Right lobe of liver (tissue), 6 donors: ENCODE measurements at places on chromosomes 6 and 20. TPM values are rescaled to one million over a fixed set of nuclear protein-coding genes. Genes with fewer than 3 reads are reported as not detected.
A peak's percentile ranks its signal among the peaks of the same experiment; 100 is the strongest.

- H3K4me3 ChIP-seq, result no peak overlapping the region
- H3K36me3 ChIP-seq, result no peaks in the 10 kb centered on the region
- H3K27ac ChIP-seq, result no peak overlapping the region
- H3K4me1 ChIP-seq, result no peaks in the 10 kb centered on the region
Measured at GRCh38 chr6:25359191-25359861, 80.2 kb downstream of the CARMIL1 start.

DNA sequence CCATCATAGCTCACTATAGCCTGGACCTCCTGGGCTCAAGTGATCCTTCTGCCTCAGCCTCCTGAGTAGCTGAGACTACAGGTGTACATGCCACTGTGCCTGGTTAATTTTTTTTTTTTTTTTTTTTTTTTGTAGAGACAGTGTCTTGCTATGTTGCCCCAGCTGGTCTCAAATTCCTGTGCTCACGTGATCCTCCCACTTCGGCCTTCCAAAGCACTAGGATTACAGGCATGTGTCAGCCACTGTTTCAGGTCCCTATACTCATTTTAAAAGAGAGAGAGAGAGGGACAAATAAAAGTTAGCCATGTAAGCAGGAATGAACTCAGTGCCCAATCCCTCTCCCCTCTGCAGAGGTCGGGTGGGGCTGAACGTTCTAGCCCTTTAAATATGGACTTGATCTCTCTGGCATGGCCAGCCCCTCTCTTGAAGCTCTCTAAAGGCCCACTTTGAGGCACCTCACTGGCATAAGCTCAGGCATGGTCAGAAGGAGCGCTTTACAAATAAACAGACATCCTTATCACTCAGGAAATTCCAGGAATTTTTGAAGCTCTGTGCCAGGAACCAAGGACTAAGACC lies 9.0 kb upstream of the SERPINB1 start:
- H3K4me1 ChIP-seq, result peaks cover 3% of the 10 kb centered on the region
- H3K36me3 ChIP-seq, result no peaks in the 10 kb centered on the region
- no peak overlapping the region for H3K4me3 ChIP-seq
- no peak overlapping the region for H3K27ac ChIP-seq
- no peaks in the 10 kb centered on the region for H3K27me3 ChIP-seq
- DNase-seq, result no peak

DNA sequence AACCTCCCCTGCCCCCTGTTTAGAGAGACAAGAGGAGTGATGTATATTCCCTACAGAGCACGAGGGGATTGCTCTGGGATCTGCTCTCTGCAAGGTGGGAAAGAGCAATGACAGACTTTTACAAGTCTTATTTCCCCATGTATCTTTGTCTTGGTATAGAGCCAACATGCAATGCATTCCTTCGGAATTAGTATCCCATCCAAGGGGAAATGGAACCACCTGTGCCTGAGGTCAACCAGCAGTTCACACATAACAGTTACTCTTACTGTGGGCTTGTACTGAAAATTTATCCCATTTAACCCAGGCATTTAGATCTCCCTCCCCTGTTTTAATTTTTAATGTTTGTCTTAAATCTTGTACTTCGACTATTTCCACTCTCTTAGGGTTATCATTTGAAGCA lies 250.4 kb downstream of the C6orf118 start:
- H3K27me3 ChIP-seq, result no peaks in the 10 kb centered on the region
- no peak overlapping the region for H3K4me3 ChIP-seq
- no peaks in the 10 kb centered on the region for H3K4me1 ChIP-seq
- H3K27ac ChIP-seq, result no peak overlapping the region
- H3K36me3 ChIP-seq, result no peaks in the 10 kb centered on the region

Gene LHFPL5
- total RNA-seq, result not detected

- DNase-seq, result no peak
- no peaks in the 10 kb centered on the region for H3K4me1 ChIP-seq
- no peaks in the 10 kb centered on the region for H3K36me3 ChIP-seq
- no peak overlapping the region for H3K4me3 ChIP-seq
- H3K27ac ChIP-seq, result no peak overlapping the region
- no peaks in the 10 kb centered on the region for H3K27me3 ChIP-seq
Measured at GRCh38 chr6:154622618-154623336, 110.4 kb upstream of the SCAF8 start.

DNA sequence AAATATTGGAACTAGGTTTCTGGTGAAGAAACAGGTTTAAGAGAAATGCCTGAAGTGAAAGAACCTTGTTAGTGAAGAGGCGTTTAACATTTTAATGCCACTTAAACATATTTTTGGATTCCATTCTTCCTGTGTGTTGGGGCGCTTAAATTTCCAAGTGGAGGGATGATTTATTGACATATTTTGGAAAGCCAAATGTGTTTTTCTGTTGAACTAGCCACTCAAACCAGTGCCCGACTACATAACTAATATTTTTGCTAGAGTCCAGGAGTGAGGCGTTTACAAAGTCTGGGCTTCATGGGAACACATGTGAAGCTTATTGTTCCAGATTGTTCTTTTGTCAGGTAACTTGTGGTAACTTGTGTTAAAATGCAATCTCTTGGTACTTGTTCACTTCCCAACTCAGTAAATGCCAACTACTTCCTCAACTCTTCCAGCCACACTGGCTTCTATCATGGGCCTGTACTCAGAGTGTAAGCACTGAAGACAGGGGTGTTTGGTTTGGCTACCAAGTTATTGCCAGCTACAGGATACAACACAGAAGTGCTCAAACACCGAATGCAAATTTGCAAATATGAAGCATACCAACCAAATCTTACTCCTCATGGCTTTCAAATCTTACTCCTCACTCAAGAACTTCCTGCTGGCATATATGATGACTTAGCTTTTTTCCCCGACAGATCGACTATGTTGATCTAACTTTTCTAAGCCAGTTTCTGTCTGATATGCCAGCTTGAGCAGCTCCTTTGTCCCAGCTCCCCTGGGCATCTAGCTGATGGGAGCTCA lies 2.0 kb upstream of the ZNFX1 start:
- peaks cover 13% of the 10 kb centered on the region for H3K36me3 ChIP-seq
- peak overlapping the region; percentile 83 for H3K4me3 ChIP-seq
- peaks cover 21% of the 10 kb centered on the region for H3K4me1 ChIP-seq
- H3K27ac ChIP-seq, result peak overlapping the region; percentile 0
- no peak for DNase-seq

DNA sequence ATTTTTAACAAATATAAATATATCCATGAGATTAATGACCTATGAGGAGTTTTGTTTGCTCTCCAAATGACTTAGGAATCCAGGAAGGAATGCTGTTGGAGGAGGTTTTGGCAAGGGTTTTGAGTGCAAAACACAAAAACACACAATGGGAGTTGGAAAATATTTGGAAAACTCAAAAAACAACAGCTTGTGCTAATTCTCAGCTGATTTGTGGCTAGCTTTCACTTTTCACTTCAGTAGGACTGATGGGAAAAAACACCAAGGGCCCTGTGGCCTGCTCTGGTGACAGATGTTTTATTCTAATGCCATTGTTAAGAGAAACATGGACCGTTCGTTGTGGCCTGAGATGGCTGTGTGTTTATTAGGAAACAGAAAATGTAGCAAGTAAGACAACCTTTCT lies 113.9 kb downstream of the ALDH8A1 start:
- DNase-seq, result no peak
- no peak overlapping the region for H3K4me3 ChIP-seq
- no peaks in the 10 kb centered on the region for H3K27me3 ChIP-seq
- H3K36me3 ChIP-seq, result no peaks in the 10 kb centered on the region
- H3K4me1 ChIP-seq, result no peaks in the 10 kb centered on the region
- H3K27ac ChIP-seq, result no peak overlapping the region

Gene SAPCD1
- 0.90 TPM for total RNA-seq

GRCh38 chr6:16929809-16930208 lies 168.5 kb upstream of the ATXN1 start:
- H3K27me3 ChIP-seq, result no peaks in the 10 kb centered on the region
- DNase-seq, result no peak
- no peak overlapping the region for H3K27ac ChIP-seq
- no peaks in the 10 kb centered on the region for H3K4me1 ChIP-seq
- no peak overlapping the region for H3K4me3 ChIP-seq

Gene GABRR1
- not detected for total RNA-seq

- H3K4me1 ChIP-seq, result no peaks in the 10 kb centered on the region
- H3K27ac ChIP-seq, result no peak overlapping the region
- no peaks in the 10 kb centered on the region for H3K27me3 ChIP-seq
- no peak for DNase-seq
- H3K36me3 ChIP-seq, result no peaks in the 10 kb centered on the region
Measured at GRCh38 chr6:75893776-75894152, 144.7 kb downstream of the MYO6 start.

- H3K27ac ChIP-seq, result no peak overlapping the region
- H3K27me3 ChIP-seq, result no peaks in the 10 kb centered on the region
- no peak overlapping the region for H3K4me3 ChIP-seq
- no peaks in the 10 kb centered on the region for H3K36me3 ChIP-seq
- no peaks in the 10 kb centered on the region for H3K4me1 ChIP-seq
Measured at GRCh38 chr6:89353702-89354392, 1.3 kb upstream of the UBE2J1 start.

Gene SASH1
- 19.0 TPM for total RNA-seq

- H3K4me1 ChIP-seq, result peaks cover 14% of the 10 kb centered on the region
- DNase-seq, result no peak
- H3K27ac ChIP-seq, result no peak overlapping the region
- no peaks in the 10 kb centered on the region for H3K27me3 ChIP-seq
- no peak overlapping the region for H3K4me3 ChIP-seq
Measured at GRCh38 chr20:19932170-19932667, 84.9 kb upstream of the NAA20 start.

DNA sequence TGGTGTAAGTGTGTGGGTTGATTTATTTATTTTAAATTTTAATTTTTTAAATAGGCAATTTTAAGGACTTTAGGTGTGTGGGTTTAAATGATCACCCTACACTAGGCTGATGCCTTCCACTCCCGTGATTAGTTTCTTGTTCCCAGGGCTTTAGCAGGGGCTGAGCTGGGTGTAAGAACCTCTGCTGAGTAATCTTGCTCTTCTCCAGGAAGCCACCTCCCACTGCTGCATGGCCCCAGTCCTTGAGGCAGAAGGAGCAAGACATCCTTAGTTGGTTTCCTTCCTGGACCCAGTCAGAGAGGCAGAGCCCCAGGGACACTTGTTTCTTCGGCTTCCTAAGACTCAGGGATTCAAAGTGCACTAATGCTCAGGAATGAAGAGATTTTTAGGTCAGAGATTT lies 19.8 kb upstream of the CDC5L start:
- H3K27me3 ChIP-seq, result no peaks in the 10 kb centered on the region
- DNase-seq, result no peak
- no peaks in the 10 kb centered on the region for H3K36me3 ChIP-seq

Gene ENTPD6
- total RNA-seq, result 38.6 TPM

Gene GINM1
- total RNA-seq, result 22.7 TPM

Gene SMPDL3A
- total RNA-seq, result 32.9 TPM

DNA sequence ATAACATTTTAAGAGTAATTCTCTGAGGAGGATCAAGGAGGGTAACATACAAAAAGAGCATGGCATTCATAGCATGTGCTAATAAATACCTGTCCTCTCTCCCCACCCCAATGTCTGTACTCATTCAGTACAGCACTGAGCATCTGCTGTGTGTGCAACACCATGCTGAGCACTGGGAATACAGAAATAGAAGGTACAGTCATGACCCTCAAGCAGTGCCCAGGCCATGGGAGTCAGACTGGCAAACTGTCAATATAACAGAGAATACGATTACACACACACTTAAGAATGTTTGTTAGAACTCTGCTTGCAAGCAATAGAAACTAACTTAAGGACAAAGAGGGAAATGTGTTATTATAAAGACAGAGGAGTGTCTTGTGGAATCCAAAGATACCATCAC lies 24.7 kb upstream of the ZFAND3 start:
- peaks cover 5% of the 10 kb centered on the region for H3K4me1 ChIP-seq
- H3K27ac ChIP-seq, result no peak overlapping the region
- no peaks in the 10 kb centered on the region for H3K36me3 ChIP-seq
- DNase-seq, result no peak
- H3K27me3 ChIP-seq, result no peaks in the 10 kb centered on the region

Gene SLC22A7
- 227 TPM for total RNA-seq

DNA sequence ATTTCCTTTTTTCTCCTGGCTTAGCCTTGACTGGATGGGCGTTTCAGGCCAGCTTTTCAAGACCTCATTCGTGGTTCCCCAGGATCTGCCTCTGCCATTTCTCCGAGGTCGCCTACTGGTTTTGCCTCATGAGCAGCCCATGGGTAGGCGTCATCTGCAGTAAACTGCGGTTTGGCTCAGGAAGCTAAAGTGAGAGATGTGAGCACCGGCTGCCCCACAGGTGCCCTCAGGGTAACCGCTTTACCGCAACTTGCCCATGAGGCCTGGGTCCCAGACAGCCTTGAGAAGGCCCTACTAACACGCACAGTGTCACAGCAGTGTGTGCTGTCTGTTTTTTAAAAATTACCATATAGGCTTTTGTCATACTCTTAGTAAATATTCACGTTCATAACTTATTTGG lies 53.4 kb upstream of the TBXT start:
- no peak overlapping the region for H3K27ac ChIP-seq
- no peaks in the 10 kb centered on the region for H3K36me3 ChIP-seq
- DNase-seq, result no peak
- no peak overlapping the region for H3K4me3 ChIP-seq
- H3K4me1 ChIP-seq, result no peaks in the 10 kb centered on the region

DNA sequence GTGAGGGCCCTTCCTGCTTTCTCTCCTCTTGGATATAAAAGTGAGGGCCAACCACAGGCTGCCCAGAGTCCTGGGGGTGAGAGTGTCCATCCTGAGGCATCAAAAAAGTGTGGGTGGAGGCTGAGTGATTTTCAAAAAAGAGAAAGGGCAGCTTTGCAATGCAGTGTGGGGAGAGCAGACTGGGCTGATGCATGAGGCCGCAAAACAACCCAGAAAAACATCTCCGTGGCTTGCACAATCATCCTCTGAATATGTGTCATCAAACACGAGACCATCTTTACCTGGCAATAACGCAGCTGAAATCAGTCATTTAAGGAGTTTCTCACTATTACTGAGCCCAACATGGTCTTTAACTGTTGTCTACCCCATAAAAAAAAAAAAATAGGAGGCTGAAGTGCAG lies 191.2 kb upstream of the SOX4 start:
- no peak overlapping the region for H3K4me3 ChIP-seq
- no peak for DNase-seq
- no peak overlapping the region for H3K27ac ChIP-seq
- H3K36me3 ChIP-seq, result no peaks in the 10 kb centered on the region

Gene TINAG
- not detected for total RNA-seq

Gene IL17A
- not detected for total RNA-seq

Gene CFB
- 3,385 TPM for total RNA-seq

GRCh38 chr20:46020555-46020954 lies 8.5 kb upstream of the SLC12A5 start:
- H3K27ac ChIP-seq, result no peak overlapping the region
- H3K4me1 ChIP-seq, result no peaks in the 10 kb centered on the region
- H3K36me3 ChIP-seq, result no peaks in the 10 kb centered on the region
- H3K4me3 ChIP-seq, result no peak overlapping the region
- DNase-seq, result no peak
- no peaks in the 10 kb centered on the region for H3K27me3 ChIP-seq
